ENCODE measurements at places on chromosomes 1 and 21. TPM values are rescaled to one million over a fixed set of nuclear protein-coding genes. Genes with fewer than 3 reads are reported as not detected.

- DNase-seq = peak; percentile 46
- no peak overlapping the region for H3K27ac ChIP-seq
- H3K36me3 ChIP-seq = no peaks in the 10 kb centered on the region
- no peaks in the 10 kb centered on the region for H3K27me3 ChIP-seq
- no peak overlapping the region for H3K4me3 ChIP-seq
- no peaks in the 10 kb centered on the region for H3K4me1 ChIP-seq
These were observed 12.3 kb downstream of the COLGALT2 start for GRCh38 chr1:184025242-184025675.

ERO1B gene
- 9.6 TPM for total RNA-seq

DNA sequence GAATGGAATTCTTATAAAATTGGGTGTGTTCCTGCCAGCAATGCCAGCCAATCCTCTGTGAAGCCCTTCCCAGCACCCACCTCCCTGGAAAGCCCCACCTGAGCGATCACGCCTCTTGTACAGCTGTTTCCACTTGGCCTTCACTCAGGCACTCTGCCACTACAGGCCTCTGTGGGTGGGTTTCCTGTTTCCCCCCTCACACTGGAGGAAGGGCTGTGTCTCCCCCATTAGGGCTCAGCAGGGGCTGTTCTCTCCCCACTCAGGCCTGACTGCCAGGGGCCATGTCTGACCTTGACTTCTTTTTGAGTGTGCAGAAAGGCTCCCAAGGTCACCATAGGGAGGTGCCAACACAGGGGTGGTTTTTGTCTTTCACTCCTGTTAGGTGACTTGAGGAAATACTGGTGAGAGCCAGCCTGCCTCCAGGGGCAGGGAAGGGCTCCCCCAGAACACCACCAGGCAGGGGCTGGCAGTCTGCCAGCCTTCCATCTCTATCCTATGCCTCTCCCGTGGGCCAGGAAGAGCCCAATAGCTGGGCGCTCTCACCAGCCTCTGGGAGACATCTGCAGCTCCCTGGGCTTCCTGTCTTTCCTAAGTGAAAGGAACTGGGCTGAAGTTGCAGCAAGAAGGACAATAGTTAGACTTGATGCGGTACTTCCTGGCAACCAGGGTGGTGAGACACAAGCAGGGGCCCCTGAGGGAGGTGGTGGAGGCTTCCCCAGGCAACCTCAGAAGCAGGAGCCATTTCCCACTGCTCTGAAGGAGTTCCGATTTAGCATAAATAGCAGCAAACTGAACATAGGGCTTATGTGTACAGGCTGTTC, 49.1 kb downstream of the ELK4 start:
- H3K4me1 ChIP-seq = no peaks in the 10 kb centered on the region
- no peaks in the 10 kb centered on the region for H3K36me3 ChIP-seq
- H3K27ac ChIP-seq = no peak overlapping the region
- DNase-seq = peak; percentile 71

XKR8 gene
- 6.8 TPM for total RNA-seq

- no peak overlapping the region for H3K27ac ChIP-seq
- H3K27me3 ChIP-seq = no peaks in the 10 kb centered on the region
- H3K4me3 ChIP-seq = no peak overlapping the region
- H3K4me1 ChIP-seq = no peaks in the 10 kb centered on the region
These were observed 403.3 kb downstream of the KCTD3 start for GRCh38 chr1:215970406-215970805.

PADI2 gene
- total RNA-seq = 1.8 TPM

GRCh38 chr1:79791488-79792218, 785.1 kb upstream of the ADGRL4 start:
- H3K4me3 ChIP-seq = no peak overlapping the region
- H3K27me3 ChIP-seq = no peaks in the 10 kb centered on the region
- no peak for DNase-seq
- peaks cover 6% of the 10 kb centered on the region for H3K4me1 ChIP-seq
- H3K27ac ChIP-seq = peak overlapping the region; percentile 75
- H3K36me3 ChIP-seq = no peaks in the 10 kb centered on the region

DNA sequence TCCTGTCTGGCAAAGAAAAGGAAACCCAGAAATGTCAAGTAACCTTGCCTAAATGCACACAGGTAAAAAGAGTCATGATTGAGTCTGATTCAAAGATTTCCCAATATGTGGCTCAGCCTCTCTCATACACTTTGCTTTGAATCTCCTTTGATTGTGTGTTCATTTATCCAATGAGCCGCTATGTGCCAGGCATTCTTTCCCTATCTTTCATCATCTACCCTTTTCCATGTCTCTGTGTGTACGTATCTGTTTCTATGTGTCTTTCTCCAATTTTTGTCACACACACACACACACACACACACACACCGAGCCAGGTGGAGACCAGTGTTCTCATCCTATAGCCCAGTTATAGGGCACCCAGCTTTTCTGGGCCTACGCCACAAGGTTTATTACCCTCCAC, 35.7 kb upstream of the BCL9 start:
- no peaks in the 10 kb centered on the region for H3K4me1 ChIP-seq
- H3K27ac ChIP-seq = no peak overlapping the region
- H3K27me3 ChIP-seq = no peaks in the 10 kb centered on the region

GRCh38 chr1:84190455-84190854, 46.4 kb downstream of the PRKACB start:
- H3K4me3 ChIP-seq = no peak overlapping the region
- H3K27me3 ChIP-seq = no peaks in the 10 kb centered on the region
- no peak overlapping the region for H3K27ac ChIP-seq
- no peaks in the 10 kb centered on the region for H3K36me3 ChIP-seq
- DNase-seq = no peak
- H3K4me1 ChIP-seq = no peaks in the 10 kb centered on the region

LRRIQ3 gene
- total RNA-seq = 0.81 TPM

IRF6 gene
- total RNA-seq = 3.8 TPM
